ENCODE measurements at places on chromosomes 13 and 19.

GRCh38 chr13:48526286-48526685 lies 6.6 kb downstream of the RCBTB2 start:
- DNase-seq = no peak

- DNase-seq = no peak
Measured at GRCh38 chr13:21777166-21777565, 106.3 kb downstream of the FGF9 start.

DNA sequence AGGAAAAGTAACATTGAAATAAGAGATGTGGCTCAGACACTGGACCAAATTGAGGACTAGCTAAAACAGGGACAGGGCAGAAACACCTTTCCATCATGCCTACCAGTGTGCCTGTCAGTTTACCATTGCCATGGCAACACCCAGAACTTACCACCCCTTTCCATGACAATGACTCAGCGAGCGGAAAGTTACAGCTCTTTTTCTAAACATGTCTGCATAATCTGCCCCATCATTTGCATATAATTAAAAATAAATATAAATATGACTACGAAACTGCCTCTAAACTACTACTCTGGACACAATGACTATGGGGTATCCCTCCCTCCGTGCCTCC lies 96.0 kb downstream of the UBL3 start:
- DNase-seq = no peak

GRCh38 chr13:27791146-27791900 lies 960 bp upstream of the GSX1 start:
- DNase-seq = no peak

DNA sequence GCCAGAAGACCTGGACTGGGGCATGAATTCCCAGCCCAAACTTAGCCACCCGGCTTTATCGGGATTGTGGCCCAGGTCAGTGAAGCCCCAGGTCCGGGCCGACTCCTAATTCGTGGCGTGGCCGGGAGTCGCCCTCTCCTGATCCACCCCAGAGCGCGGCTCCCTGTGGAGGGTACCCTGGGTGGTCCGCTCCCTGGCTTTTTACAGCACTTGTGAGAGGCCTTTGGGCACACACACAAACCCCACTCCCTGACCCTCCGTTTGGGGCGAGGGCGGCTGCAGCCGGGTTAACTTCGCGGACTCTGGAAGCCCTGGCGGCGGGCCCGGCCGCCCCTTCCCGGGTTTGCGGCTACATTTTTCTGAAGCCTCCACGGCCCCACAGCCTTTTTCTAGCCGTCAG lies 56.4 kb downstream of the ZNF568 start:
- DNase-seq = no peak

GRCh38 chr19:46998445-46999125 lies 21.1 kb upstream of the NPAS1 start:
- no peak for DNase-seq

GRCh38 chr19:14248578-14249011 lies 42.6 kb upstream of the ADGRL1 start:
- DNase-seq = no peak

DNA sequence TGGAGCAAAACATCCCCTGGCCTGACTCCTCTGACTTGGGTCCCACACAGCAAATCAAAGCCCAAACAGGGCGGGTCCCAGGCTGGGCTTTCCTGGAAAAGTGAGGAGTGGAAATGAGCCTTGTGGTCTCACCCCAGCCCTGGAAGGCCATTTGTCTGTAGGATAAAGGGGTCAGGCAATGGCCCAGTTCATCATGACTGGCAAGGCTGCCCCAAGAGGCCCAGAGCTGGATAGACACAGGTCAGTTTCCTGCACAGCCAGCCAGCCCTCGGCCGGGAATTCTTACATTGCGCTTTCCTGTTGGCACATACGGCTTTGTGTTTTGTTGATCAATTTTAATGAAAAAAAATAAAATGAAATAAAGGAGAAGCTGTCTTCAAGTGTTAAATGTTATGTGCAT lies 174.3 kb downstream of the TSHZ3 start:
- no peak for DNase-seq

GRCh38 chr13:29441306-29441705 lies 154.2 kb downstream of the SLC7A1 start:
- DNase-seq = no peak

GRCh38 chr13:45007225-45007624 lies 17.9 kb downstream of the GPALPP1 start:
- DNase-seq = no peak

DNA sequence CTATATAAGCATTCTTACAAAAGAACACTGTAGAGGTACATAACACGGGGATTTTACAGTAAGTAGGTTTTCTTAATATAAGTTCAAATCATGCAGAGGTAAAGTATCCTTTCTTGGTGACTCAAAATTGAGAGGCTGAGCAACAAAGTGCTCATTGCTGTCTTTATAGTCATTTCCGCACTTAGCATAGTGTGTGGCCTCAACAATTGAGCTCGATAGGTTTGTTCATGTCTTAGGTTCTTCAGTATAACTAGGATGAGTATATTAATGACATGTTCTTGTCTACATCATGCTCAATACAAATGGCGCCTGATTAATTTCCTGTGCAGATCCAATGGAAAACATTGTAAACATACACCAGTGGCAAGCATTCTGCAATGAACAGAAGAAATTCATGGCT lies 1.4 kb downstream of the WDFY2 start:
- DNase-seq = no peak

GRCh38 chr13:107743100-107743499 lies 472.2 kb downstream of the LIG4 start:
- DNase-seq = no peak

DNA sequence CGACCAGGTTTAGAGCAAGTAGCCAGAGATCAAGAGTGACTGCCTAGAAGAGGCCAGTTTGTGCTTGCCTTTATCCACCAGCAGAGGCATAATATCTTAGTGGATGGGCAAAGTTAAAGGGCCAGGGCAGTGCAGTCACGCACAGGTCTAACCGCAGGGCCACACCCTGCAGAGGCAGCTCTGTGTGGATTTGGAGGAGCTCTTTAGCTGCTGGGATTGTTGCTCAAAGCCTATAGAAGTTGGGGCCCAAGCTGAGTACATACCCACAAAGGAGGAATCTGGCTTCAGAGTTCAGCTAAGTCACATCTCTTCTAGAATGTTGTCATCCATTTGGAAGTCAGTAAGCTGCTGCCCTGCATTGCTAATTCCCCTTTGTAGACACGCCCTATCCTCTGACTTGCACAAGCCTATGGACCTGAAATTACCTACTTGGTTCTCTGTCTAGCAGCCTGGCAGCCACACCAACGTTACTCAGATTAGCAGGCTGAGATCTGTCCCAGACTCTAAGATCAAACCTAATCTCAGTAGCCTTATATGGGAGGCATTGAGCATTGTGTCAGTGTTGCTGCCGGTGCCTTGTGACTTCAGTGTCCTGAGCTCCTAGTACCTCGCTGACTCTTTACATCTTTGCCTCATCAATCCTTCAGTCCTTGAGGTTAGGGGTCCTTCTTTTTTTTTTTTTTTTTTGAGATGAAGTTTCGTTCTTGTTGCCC lies 102.9 kb upstream of the STARD13 start:
- DNase-seq = no peak

- DNase-seq = no peak
Measured at GRCh38 chr13:95117092-95117491, 184.2 kb downstream of the ABCC4 start.

- peak; percentile 11 for DNase-seq
Measured at GRCh38 chr13:99256709-99257108, 1.5 kb downstream of the GPR18 start.

- peak; percentile 64 for DNase-seq
Measured at GRCh38 chr19:4581666-4582553, 22.4 kb upstream of the SEMA6B start.

DNA sequence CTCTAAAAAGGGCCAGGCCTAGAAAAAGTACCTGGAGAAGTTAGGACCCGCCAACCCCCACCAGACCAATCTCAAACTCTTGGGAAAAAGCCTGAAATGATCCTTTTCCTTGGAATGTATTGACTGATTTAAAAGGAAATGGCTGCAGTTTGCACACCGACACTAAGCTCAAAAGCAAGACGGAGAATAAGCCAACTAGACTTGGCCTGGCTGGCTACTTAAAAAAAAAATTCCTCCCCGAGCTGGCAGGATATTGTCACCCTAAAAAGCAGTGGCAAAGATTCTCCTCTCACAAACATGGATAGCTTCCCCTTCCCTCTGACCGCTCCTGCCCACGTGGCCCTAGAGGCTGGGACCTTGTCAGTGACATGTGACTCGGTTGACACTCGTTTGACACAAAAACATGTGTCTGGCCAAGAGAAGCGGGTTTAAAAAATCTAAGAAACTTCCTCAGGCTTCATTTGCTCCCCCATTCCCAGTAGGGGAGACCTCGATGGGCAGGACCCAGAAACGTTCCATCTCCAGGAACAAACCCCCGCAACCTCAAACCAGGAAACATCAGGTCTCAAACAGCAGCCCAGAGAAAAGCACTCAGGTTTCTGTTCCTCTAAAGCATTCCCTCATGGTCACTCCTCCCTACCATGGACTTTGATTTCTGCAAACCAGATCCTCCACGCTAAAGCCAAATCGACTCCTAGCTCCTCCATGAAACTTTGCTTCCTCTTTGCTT lies 1.3 kb downstream of the RFX1 start:
- DNase-seq = no peak

- DNase-seq = no peak
Measured at GRCh38 chr19:3115916-3116602, 19.8 kb upstream of the GNA15 start.

DNA sequence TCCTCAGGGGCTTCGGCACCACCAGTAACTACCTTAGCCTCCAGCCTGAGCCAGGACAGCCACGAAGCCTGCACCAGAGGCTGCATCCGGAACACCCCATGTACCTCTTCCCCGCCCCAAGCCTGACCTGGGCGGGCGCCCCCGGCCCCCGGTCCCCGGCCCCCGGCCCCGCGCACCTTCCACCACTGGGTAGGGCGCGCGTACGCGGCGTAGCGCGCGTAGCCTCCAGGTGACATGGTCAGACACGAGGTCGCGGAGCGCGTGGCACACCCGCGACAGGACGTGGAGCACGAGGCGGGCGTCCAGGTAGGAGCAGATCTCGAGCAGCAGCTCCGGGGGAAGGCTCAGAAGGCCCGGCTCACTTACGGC lies 450 bp downstream of the FBXW9 start:
- no peak for DNase-seq

DNA sequence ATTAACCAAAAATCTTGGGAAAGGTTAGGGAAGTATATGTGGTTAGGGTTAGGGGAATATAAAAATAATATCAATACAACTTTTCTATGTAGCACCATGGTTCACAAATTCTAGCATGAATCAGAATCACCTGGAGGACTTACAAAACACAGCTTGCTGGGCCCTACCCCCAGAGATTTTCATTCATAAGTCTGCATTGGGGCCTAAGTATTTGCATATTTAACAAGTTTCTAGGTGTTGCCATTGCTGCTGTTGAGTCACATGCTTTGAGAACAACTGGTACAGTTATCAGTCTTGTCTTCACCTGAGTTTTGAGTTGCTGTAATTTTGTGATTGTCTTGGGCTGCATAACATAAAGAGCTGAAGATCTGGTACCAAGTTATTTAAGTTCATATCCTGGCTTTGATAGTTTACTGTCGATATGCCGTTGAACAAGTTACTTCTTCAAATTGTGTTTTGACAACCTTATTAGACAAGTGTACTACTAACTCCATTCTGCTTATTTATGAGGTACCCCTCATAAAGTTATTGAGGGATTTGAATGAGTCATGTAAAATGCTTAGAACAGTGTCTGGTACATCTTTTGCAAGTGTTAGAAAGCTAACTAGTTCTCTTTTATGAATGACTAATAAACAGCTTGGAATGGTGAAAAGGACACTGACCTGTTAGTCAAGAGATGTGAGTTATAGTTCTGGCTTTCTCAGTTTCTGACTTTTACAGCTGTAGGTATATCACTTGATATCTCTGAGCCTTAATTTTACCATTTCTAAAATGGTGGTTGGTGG lies 132.9 kb downstream of the PAN3 start:
- DNase-seq = no peak

DNA sequence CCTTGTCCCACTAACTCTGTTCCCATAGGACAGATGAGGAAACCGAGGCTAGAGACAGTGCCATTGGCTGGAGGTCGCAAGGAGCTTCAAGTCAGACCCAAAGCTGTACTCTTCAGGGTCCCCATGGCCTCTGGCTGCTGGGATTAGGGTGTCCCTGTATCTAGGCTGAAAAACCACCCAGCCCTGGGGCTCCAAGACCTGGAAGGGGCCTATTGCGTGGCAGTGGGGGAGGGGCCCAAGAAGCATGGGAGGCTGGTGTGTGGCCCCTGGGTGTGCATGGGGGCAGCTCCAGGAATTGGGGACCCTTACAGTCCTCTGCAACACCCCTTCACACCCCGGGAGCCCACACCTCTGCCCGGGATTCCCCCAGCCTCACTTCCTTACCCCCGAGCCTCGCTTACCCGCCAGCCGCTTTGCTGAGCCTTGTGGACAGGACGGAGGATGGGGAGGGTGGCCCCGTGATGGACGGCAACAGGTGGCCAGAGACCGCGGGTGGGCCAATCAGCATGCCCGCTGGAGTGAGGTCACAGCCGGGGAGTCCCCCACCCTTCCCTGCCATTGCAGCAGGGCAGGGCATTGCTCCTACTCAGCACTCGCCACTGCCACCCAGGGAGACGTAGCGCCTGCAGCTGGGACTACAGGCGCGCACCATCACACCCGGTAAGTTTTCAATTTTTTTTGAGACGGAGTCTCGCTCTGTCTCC lies at the start of gene JSRP1:
Gene JSRP1, minus strand, starts transcription at position 436 of the 704 bp plus-strand sequence. CDS start 1,103 bp downstream, outside the sequence.
- DNase-seq = no peak

- no peak for DNase-seq
Measured at GRCh38 chr13:27595055-27595811, 25.1 kb downstream of the LNX2 start.

DNA sequence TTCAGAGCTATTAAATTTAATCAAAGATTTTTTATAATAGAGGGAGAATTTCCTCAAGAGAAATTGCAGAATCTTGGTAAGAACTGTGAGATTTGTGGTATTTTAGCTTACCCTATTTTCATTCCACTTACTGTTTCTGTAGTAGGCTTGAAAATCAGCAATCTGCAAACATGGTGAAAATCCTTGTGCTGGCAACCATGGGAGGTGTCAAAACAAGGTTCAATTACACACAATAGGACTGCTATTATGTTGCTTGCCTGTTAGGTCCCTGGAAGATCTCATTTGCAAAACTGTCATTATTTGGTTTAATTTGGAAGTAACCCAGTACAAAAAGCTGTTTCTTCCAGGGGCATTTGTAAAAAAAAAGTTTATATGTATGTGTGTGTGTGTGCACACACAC lies 662.8 kb upstream of the SLITRK6 start:
- DNase-seq = no peak

- no peak for DNase-seq
Measured at GRCh38 chr19:38583219-38583984, 34.4 kb downstream of the MAP4K1 start.

- DNase-seq = no peak
Measured at GRCh38 chr19:5202553-5202952, 138.1 kb downstream of the PTPRS start.

DNA sequence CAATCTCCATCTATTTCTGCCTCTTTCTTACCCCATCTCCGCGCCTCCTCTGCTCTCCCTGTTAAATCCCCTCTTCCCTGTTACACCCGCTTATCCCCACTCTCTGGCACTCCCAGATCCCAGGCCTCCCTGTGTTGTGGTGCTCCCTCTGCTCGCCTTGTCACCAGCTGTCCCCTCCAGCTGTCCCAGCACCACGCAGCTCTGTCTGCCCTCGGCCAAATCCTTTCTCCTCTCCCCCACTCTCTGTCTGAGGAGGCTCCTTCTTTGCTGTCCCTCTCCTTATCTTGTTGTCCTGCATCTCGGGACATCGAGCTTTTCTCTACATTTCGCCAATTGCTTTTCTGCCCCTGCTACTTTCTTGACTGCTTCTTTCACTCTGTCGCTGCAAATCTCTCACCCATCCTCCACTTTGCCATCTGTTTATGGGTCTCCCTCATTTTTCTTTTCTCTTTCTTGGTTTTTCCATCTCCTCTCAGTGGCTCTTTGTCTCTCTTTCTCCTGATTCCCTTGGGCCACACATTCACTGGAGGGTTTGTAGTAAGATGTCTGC lies 941 bp downstream of the ZNF160 start:
- peak; percentile 26 for DNase-seq

All from hepatic stellate cell (primary cell).